ENCODE measurements at places on chromosomes 3 and 15.

GRCh38 chr3:191476066-191476772 lies 15.3 kb downstream of the PYDC2 start:
- peak; percentile 12 for DNase-seq

DNA sequence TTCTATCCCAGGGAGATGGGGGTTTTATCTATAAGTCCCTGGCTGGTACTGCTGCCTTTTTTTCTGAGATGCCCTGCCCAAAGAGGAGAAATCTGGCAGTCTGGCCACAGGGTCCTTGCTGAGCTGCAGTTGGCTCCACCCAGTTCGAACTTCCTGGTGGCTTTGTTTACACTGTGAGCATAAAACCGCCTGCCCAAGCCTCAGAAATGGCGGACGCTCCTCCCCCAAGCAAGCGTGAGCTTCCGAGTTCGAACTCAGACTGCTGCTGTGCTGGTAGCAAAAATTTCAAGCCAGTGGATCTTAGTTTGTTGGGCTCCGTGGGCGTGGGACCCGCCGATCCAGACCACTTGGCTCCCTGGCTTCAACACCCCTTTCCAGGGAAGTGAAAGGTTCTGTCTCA lies 126.8 kb upstream of the SUCLG2 start:
- no peak for DNase-seq

DNA sequence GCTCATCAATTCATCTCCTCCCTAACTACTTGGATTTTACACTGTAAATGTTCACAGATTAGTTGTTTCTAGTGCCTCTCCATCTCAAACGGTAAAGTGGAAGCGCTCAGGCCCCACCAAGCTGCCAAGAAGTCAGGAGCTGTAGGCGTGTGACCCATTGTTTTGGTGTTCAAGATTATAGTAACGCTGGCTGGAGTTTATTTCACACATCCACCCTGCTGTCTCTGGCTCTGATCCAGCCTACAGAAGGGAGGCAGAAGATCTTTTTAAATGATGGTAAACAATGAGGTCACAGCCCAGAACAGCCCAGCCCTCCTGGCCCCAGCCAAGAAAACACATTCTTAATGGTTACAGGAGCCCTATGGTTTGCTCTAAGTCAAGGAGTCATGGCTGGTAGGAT lies 25.7 kb upstream of the GALNT15 start:
- peak; percentile 36 for DNase-seq

- no peak for DNase-seq
These were observed 133.5 kb upstream of the ONECUT1 start for GRCh38 chr15:52923626-52924025.

- DNase-seq = no peak
These were observed 15.5 kb upstream of the BCHE start for GRCh38 chr3:165852711-165853110.

All from kidney tubule cell (primary cell).